ENCODE measurements at places on chromosomes 16 and 17. TPM values are rescaled to one million over a fixed set of nuclear protein-coding genes. Genes with fewer than 3 reads are reported as not detected.

DNA sequence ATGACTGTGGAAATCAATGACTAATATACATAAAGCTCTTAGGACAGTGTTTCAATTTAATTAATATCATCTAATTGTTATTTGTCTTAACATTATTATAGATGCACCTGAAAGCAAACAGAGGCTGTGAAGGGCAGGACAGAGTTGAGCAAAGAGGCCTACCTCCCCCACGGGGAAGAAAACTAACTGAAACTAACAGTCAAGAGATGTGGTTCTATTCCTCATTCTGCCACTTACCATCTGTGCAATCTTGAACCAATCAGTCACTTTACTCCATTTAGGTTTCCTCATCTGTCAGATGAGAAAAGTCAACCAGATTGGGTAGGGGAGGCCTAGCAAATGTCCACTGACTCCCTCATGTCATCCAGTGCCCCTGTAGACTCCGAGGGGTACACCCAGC, 59.1 kb downstream of the C17orf67 start:
- DNase-seq = no peak

Gene TBC1D3C
- not detected for total RNA-seq

Gene FAM171A2
- total RNA-seq = 1.7 TPM

Gene SYNGR3
- total RNA-seq = not detected

Gene CCL8
- total RNA-seq = not detected

DNA sequence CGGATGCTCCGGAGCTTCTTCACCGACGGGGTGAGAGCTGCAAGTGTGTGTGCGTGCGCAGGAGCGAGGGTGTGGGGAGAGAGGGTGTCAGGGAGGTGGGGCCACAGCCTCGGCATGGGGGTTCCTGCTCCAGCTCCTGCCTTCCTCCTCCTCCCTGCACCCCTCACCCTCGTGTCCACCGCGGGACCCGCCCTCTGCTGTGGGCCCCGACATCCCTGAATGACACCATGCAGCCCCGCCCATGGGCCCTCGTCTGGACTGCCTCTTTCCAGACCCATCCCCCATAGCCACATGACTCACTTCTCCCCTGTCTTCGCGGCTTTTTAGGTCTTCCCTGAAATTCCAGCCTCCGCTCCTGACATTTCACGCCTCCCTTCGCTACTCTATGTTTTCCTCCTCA, 41.6 kb downstream of the ARHGAP23 start:
- DNase-seq = no peak

Gene C1QTNF1
- 26.1 TPM for total RNA-seq

DNA sequence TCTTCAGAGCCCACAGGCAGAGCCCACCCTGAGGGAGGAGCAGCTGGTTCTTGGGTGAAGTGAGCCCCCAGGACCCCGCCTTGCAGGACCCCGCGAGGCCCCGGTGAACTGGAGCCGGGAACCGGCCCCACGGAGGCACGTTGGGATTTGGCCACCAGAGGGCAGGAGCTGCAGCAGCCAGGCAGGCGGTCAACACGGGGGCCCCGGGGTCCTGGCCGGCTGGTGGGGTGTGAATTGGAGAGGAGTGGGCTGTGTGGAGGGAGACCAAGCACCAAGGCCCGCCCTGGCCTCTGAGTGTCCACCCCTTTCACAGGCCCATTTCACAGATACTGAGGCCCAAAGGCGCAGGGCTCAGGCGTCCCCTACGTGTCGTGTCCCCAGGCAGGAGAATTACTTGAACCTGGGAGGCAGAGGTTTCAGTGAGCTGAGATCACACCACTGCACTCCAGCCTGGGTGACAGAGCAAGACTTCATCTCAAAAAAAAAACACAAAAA, 2.2 kb downstream of the DPEP1 start:
- no peak for DNase-seq

DNA sequence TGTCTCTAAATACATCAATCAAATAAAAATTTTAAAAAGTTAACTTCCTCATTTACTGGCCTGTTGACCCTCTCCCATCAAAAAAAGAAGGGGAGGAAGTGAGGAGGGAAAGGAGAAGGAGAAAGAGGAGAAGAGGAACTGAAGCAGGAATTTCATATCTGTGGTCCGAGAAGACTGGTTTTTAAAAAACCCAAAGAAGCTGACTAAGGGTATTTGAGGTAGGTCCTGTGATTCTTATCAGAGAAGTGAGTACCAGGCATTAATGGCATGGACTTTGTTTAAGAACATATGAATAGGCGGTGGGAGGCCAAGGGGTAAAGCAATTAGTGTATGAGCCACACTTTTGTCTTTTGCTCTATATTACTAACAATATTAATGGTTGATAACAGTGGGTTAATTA, 2.0 kb downstream of the SLC46A1 start:
- no peak for DNase-seq

Data from suprapubic skin (tissue), 4 donors.